Stimulated activated CD4-positive, alpha-beta T cell treated with anti-CD3 and anti-CD28 coated beads, TNF-alpha, amount 100 ng/mL, for 24 hours (primary cell): ENCODE measurements at places on chromosomes 12 and 14.

GRCh38 chr12:96198965-96199364, 4.8 kb downstream of the ELK3 start:
- no peak for DNase-seq

- DNase-seq: peak; percentile 54
These were observed 81.6 kb upstream of the SCAF11 start for GRCh38 chr12:46071769-46072624.

GRCh38 chr14:87892763-87893162, 100.2 kb downstream of the GALC start:
- no peak for DNase-seq

GRCh38 chr14:67944605-67945004, 125.0 kb downstream of the RAD51B start:
- DNase-seq: no peak

DNA sequence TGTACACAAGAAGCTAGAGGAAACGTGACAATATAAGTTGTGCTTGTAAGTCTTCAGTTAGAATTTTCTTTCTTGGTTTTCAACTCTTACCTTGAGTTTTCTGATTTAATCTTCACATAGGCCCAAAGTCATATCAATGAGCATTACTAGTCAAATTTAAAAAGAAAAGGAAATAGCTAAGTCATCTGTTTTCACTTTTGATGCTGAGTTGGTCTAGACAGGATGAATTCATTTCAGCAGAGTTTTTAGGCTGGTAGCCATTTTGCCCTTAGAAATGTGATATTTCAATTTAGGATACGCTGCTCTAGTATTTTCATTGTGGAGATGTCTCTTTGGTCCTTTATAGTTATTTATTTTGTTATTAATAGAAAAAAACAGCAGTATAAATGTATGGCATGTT, 44.6 kb upstream of the KRAS start:
- DNase-seq: no peak

GRCh38 chr12:63949902-63950301, 105.4 kb downstream of the SRGAP1 start:
- no peak for DNase-seq

- no peak for DNase-seq
These were observed 74.2 kb downstream of the ZFC3H1 start for GRCh38 chr12:71589478-71589881.

- DNase-seq: no peak
These were observed 1010.5 kb downstream of the NRXN3 start for GRCh38 chr14:79180656-79181055.

DNA sequence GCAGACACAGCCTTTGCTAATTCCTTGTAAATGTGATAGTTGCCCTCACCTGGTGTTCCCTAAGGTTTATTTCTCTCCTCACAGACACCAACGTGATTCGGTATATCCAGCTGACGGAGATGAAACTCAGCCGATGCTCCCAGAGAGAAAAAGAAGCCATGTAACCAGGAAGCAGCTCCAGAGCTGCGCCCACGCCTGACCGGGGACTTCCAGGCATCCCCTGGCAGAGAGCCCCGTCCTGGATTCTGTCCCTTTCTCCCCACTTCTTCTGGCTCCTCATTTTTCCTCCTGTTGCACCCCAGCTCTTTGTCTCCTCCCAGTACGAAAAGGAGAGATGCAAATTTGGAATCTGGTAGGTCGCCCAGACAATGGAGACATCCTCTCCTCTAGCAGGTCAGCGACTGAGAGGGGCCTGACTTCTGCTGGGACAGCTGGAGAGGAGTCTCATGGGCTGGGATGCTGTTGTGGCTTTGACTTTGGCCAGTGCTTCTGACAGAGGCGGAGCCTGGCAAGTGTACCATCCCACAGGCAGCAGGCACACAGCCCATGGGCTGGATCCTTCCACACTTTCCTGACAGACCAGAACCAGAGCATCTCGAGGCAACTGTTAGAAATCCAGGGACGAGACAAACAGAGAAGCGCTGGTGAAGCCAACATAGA, 29.4 kb downstream of the TTC9 start:
- DNase-seq: no peak

GRCh38 chr12:103769240-103769945, 71.6 kb downstream of the NT5DC3 start:
- DNase-seq: no peak

- DNase-seq: no peak
These were observed 368.0 kb downstream of the FUT8 start for GRCh38 chr14:65780566-65780965.

- DNase-seq: no peak
These were observed 26.2 kb downstream of the WNK1 start for GRCh38 chr12:778615-779014.

DNA sequence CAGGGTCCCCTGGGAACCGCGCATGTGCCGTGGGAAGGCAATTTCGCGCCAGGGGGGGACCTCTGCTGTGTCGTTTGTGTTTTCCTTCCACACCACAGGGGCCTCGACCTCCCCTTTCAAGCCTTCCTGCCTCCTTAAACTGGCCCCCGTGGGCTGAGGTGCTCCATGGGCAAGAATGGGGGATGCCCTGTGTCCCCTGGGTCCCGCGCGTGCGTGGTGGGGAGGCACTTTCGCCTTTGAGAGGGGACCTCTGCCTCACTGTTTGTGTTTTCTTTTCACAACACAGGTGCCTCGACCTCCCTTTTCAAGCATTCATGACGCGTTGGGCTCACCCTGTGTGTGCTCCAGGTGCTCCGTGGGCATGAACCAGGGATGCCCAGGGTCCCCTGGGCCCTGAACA, 348.8 kb downstream of the ALG10 start:
- DNase-seq: no peak

DNA sequence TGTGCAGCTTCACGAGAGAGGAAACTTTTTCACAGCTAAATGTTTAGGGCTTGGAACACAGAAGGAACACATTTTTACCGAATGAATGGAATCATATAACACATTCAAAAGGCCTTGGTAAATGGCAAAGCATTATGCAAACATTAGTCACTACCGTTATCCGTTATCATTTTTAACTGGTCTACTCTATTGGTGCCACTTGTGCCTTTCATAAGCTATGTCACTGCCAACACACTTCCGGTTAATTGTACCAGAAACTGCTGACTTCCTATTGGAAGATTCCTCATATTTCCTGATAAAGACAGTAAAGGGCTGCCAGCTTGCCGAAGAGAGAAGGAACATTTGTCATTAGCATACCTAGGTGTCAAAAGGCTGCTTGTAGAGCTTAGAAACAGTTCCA, 169.2 kb downstream of the APAF1 start:
- no peak for DNase-seq

DNA sequence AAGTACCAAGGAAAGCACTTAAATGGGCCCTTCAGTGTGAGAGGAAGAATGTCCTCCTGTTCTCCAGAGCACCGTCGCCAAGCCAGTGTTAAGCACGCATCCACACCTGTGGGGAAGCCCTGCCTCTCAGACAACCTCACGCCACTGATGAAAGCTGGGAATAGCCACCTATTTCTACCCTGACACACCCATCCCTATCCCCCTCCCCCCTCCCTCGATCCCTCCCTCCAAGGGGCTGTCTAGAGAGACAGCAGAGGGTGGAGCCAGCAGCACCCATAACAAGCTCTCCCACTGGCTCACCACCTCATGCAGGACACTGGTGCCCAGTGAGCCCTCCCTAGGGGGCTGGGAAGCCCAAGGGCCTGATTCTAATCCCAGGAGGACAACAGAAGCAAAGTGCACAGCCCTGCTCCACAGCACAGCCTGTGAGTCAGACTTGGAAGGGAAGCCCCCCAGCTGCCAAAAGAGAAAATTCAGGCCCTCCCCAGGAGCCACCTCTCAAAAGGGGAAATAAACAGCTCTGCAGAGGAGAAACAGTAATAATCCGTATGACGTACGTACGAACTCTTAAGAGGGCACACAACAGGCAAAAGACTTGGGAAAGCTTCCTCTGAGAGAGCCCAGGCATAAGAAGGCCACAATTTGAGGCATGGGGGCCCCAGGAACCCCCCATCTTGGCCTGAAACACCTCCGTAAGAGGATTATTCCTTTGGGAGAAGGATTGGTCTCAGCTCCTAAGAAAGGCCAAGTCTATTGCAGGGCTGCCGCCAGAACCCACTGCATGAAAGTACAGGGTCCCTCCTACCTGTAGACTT, 7.8 kb downstream of the PITPNM2 start:
- DNase-seq: no peak

DNA sequence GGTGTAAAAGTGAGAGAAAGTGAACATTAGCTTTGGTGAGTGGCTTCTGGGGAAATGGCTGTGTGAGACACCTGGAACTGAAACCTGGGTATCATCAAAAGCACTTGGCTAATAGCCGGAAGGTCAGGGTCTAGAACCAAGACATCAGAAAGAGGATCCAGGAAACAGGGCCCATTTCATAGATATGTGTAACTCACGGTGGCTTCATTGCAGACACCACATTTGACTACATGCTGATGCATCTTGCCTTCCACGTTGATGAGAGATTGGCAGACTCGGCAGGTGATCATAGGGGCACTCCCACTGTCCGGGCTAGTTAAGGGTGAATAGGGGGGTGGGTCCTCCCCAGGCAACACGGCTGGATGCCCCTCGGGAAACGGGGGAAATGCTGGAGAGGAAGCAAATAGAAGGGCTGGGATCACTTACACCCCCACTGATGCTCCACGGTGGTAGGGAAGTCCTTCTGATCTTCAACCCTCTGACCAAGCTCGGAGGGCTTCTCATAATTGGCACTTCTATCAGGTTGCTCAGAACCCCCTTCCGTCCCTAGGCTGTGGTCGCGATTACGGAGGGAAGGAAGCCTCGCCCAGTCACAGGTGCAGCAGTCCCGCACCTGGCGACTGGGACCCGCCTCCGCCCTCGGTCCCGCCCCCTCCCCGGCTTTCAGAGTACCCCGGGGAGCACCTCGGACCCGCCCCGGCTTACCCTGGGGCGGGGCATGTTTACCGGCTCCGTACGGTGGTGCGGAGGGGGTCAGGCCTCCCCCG, 593 bp downstream of the PIP4P1 start:
- peak; percentile 38 for DNase-seq
